H9 (cell line): ENCODE measurements at places on chromosomes 16 and 17.

DNA sequence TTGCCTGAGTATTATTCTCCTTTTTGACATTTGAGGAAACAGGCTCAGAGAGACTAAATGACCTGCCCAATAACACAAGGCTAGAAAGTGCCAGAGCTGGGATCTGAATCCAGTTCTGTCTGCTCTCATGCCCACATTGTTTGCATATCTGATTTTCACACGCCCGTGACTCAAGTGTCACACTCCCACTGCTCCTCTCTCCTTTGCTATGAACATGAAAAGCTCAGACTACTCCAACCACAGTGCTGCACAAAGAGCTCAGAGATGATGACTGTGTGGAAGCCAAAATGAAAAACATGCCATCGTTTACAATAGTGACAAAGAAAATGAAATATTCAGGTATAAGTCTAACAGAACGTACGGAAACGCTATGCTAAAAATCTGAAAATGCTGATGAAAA, 107.9 kb downstream of the SMG6 start:
- DNase-seq = no peak

DNA sequence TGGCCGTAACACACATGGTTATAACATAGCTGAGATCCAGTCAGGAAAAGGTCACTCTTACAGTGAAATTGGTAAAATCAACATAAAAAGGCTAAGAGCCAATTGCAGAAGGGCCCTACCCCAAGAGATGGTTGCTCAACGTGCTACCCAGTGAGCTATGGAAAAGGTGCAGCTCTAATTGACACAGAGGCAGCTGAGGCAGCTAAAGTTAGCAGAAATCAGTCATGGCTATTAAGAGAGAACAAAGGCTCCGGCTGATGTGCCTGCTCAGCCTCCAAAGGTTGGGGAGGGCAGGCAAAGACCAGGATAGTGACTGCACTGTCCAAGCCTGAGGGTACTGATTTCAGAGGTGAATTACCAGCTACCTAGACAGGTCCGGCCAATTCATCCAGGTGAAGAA, 76.5 kb upstream of the ATP2A3 start:
- DNase-seq = no peak

GRCh38 chr16:56270828-56271227, 79.5 kb downstream of the GNAO1 start:
- DNase-seq = no peak

- DNase-seq = peak; percentile 98
Measured at GRCh38 chr17:7716901-7717755, at the start of gene DNAH2. Gene DNAH2, plus strand, starts transcription at chr17:7717744. Its CDS starts 1,991 bp downstream, at chr17:7719735.

GRCh38 chr17:45155483-45155882, 6.2 kb upstream of the HEXIM2 start:
- no peak for DNase-seq

DNA sequence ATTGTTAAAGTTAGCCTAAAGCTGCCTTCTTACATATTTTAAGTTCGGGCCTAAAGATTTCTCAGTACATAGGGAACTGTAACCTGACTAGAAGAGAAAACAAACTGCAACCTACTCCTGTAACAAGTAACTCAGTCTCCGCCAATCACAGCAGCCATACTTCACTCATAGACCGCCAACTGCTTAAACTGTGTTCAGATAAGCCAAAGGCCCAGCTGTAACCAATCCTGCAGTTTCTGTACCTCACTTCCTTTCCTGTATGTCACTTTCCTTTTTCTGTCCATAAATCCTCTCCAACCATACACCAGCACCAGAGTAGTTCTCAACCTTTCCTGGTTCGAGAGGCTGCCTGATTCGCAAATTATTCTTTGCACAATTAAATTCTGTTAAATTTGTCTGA, 41.5 kb downstream of the GLG1 start:
- DNase-seq = no peak

- DNase-seq = no peak
Measured at GRCh38 chr16:23334457-23334853, 32.4 kb downstream of the SCNN1B start.

GRCh38 chr17:2965621-2966595, 97.5 kb downstream of the OR1D5 start:
- peak; percentile 26 for DNase-seq
